NCI-H748 treated with DMSO at 0.1 percent for 48 hours (cell line): ENCODE measurements at places on chromosomes 4 and X.

DNA sequence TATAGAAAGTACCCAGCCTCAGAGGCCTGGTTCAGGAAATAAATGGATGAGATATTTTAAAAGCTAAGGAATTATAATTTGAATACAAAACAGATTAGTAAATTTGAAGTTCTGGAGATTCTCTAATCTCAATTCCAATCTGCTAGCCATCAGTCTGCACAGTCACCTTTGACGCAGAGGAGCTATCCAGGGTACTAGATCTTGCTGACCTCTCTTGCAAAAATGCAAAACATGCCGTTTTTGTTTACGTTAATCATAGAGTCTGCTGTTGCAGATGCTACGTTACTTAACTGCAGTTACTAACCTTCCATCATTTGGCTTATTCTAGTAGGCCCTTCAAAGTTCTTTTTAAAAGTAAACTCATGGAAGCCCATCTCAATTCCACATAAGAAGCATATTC lies 10.4 kb downstream of the CCSER1 start:
- no peak for DNase-seq

- DNase-seq = no peak
These were observed 234.1 kb downstream of the CPE start for GRCh38 chr4:165612936-165613335.

- DNase-seq = no peak
These were observed 475.8 kb downstream of the PDGFC start for GRCh38 chr4:156495836-156496235.

- no peak for DNase-seq
These were observed 61.2 kb downstream of the C4orf50 start for GRCh38 chr4:5957076-5957475.

DNA sequence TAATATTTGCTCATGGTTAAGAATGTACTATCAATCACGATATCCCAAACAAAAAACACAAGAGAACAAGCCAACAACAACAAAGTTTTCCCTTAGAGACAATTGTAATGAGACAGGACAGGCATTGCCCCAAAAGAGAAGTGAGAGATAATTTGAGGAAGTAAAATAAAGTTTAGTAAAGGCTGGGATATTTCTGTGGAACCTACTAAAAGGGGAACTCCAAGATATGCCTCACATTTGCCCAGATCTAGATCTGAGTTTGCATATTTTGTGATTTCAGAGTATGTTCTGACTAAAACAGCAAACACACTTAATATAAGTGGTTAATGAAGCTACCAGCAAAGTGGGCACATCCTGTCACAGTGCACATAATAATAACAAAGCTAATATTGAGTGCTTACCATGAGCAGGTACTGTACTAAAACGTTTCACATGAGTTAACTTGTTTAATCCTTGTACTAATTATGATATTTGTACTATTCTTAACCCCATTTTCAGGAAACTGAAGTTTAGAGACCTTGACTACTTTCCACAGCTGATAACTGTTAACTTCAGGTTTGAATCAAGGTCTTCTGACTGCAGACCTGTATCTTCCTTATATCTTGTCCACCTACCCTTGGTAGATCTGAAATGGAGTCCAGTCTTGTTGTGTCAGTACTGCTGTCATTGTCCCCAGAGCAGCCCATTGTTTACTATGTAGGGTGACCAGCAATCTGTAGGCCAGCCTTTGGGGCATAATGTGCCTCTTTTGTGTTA lies 26.0 kb upstream of the BMP2K start:
- no peak for DNase-seq

DNA sequence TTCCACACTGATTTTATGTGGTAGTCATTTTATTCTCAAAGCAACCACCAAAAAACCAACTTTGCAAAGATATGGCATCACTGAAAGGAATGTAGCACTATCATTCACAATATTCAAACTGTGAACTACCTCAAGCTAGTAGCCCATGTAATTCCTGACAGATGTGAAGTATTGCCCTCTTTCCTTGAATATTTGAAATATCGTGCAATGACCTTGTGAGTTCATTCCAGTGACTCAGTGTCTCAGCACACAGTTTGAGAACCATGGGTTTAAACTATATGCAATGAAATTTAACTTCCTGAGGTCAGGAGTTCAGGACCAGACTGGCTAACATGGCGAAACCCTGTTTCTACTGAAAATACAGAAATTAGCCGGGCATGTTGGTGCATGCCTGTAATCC lies 20.9 kb upstream of the IQCM start:
- DNase-seq = no peak

GRCh38 chr4:3451956-3452355 lies 10.2 kb downstream of the HGFAC start:
- DNase-seq = no peak

DNA sequence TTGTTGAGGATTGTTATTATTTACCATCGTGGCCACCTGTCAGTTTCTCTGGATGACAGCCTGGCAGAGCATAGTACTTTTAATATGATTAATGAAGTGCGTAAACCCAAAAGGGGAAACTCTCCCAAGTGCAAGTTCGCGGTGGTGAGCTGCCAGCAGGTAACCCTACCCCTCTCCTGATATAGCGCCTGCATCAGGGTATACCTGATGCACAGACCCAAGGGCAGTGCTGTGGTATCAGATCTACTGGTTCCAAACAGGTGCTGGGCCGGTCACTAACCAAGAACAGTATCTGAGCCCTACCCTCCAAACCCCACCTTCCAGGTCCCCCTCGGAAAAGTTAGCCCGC lies 1.6 kb downstream of the RNF150 start:
- DNase-seq = no peak

GRCh38 chr4:139828966-139829664 lies 163.5 kb downstream of the MGST2 start:
- no peak for DNase-seq

GRCh38 chrX:1378306-1378759 lies 13.6 kb downstream of the SLC25A6 start:
- no peak for DNase-seq

DNA sequence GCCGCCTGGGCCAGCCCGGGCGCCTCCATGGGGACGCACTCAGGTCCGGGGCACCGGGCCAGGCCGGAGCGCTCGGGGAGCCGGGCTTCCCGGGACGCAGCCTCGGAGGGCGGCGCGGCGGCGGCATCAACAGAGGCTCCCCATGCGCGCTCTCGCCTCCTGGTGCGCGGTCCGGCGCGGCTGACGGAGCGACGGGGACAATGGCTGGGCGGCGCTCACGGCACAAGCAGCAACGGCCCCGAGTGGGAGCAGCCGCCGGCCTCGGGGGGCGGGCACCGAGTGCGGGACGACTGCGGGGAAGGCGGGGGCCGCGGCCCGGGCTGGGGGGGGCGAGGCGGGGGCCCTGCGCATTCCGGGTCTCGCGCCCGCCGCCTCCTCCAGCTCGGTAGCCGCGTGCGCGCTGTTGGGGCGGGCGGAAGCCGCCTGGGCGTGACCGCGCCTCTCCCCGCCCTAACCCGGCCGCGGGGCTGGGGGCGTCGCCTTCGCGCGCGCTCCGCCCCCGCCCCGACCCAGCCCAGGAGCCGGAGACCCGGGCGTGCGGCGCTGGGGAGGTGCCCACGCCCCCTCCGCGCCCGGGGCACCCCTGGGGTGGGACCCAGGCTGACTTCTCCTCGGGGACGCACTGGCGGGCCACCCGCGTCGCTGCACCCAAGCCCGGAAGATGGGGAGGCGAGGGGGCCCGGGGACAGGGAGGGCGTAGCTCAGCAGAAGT lies at the start of gene PRKX:
TSS of gene PRKX (minus strand) at position 425 of the 712 bp plus-strand sequence. CDS start at position 29, 396 bp downstream.
- DNase-seq = no peak

- no peak for DNase-seq
These were observed 89.4 kb downstream of the TNIP2 start for GRCh38 chr4:2666722-2667247.

GRCh38 chr4:55033296-55033695 lies 92.1 kb downstream of the KDR start:
- DNase-seq = no peak

GRCh38 chr4:89303177-89303576 lies 4.4 kb downstream of the GPRIN3 start:
- no peak for DNase-seq

- no peak for DNase-seq
These were observed 46.1 kb upstream of the CTSO start for GRCh38 chr4:155999725-156000124.

- DNase-seq = no peak
These were observed 55.9 kb downstream of the CPLX1 start for GRCh38 chr4:770022-770421.

- no peak for DNase-seq
These were observed 29.5 kb downstream of the TAPT1 start for GRCh38 chr4:16196482-16197393.

GRCh38 chr4:74692972-74693371 lies 101.4 kb downstream of the BTC start:
- no peak for DNase-seq
